Kidney epithelial cell (primary cell): ENCODE measurements at places on chromosomes 6 and 20. TPM values are rescaled to one million over a fixed set of nuclear protein-coding genes. Genes with fewer than 3 reads are reported as not detected.

Gene PLCB4
- 7.9 and 19.9 TPM in 2 replicates for total RNA-seq

Gene SNAI1
- 1.0 TPM in 1 of 2 replicates, not detected in the other for total RNA-seq

Gene SMOC2
- total RNA-seq, result not detected in 2 replicates

Gene NNAT
- total RNA-seq, result 20.3 and 25.0 TPM in 2 replicates

Gene KCNK15
- total RNA-seq, result 2.5 and 2.8 TPM in 2 replicates

Gene DPPA5
- not detected in 2 replicates for total RNA-seq

Gene ROS1
- total RNA-seq, result under 0.01 and 0.04 TPM in 2 replicates

Gene CYP39A1
- total RNA-seq, result 0.14 and 0.29 TPM in 2 replicates
